ENCODE measurements at places on chromosomes 7 and 10. TPM values are rescaled to one million over a fixed set of nuclear protein-coding genes. Genes with fewer than 3 reads are reported as not detected.

DNA sequence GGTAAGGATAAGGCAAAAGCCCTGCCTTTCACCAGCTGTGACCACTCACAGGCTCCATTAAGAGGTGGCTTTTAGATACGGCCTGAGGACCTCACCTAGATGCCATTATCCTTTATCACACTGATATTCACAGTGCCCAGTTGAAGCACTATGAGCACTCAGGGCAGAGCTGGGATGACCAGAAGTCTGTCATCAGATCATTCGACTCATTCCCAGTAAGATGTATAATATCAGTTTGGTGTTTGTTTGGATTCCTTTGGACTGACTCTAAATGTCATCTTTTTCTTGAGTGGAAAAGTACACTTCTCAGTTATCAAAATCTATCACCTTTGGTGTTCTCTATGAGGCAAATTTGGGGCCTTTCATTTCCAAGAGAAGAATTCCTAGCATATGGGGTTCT lies 18.7 kb downstream of the CCDC136 start:
- no peak for DNase-seq

DNA sequence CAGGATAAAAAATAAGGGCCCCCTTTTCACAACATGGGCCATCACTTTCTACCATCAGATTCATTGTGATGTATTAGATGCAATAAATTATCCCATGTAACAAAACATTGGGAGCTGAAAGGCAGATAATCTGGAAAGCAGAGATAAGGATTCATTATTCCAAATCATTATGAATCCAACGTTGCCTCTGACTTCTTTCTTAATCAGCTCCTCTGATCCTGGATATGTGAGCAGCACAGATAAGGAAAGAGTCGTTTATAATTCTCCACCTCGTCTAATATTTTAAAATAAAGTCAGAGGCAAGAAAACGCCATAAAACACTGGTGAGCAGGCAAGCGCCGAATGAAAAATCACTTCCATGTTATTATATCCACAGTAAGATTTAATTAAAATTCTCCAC lies 13.8 kb upstream of the GATA3 start:
- DNase-seq: no peak

DNA sequence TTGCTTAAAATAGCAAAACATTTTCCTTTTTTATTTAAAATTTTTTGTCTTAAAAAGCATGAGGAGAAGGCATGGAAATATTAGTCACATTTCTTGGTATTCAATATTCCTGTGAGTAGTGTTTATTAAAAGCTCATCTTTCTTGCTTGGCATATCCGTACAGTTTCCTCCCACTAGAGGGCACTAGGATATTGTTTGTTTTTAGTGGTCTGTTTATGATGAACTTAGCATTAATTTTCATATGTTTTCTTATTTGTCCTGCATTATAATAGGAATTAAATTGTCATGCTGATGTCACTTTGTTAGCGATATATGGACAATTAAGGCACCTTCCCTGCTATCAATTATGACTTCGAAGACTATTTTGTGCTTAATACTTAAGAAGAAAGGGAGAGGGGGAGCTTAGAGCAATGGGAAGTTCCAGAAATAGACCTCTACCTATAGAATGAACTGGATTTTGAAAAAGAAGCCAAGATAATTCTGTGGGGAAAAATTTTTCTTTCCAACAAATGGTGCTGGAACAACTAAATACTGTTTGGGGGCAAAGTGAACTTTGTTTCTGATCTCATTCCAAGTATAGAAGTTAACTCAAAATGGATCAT lies 91.0 kb upstream of the STRIP2 start:
- DNase-seq: peak; percentile 13

DNA sequence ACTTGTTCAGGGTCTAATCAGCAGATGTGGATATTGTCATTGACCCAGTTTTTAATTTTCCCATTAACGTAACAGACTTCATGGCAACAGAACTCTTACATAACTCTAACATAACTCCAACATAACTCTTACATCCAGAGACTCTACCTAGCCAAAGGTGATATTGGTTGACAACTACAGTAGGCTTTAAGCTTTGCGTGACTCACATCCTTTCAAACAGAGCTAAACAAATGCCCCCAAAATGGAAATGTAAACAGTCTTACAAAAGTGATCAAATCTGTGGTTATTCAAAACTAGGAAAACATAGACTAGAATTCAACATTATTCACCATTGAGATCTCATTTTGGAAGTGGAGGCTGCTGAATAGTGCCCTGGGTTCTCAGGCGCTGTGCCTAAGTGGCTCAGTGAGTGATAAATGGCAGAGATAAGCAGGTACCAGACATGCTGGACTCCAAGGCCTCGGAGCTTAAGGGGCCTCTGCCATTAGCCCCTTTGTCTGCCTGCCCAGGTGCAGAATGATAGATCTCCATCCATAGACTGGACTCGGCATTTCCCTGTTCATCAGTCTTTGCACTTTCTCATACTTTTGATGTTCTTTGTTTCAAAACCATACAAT lies 34.3 kb upstream of the BTBD16 start:
- no peak for DNase-seq

- no peak for DNase-seq
Observed at GRCh38 chr7:52711951-52712350, 323.5 kb upstream of the POM121L12 start.

GRCh38 chr10:101397140-101397539 lies 43.2 kb downstream of the BTRC start:
- no peak for DNase-seq

- no peak for DNase-seq
Observed at GRCh38 chr10:131770946-131771633, 129.7 kb upstream of the PPP2R2D start.

DNA sequence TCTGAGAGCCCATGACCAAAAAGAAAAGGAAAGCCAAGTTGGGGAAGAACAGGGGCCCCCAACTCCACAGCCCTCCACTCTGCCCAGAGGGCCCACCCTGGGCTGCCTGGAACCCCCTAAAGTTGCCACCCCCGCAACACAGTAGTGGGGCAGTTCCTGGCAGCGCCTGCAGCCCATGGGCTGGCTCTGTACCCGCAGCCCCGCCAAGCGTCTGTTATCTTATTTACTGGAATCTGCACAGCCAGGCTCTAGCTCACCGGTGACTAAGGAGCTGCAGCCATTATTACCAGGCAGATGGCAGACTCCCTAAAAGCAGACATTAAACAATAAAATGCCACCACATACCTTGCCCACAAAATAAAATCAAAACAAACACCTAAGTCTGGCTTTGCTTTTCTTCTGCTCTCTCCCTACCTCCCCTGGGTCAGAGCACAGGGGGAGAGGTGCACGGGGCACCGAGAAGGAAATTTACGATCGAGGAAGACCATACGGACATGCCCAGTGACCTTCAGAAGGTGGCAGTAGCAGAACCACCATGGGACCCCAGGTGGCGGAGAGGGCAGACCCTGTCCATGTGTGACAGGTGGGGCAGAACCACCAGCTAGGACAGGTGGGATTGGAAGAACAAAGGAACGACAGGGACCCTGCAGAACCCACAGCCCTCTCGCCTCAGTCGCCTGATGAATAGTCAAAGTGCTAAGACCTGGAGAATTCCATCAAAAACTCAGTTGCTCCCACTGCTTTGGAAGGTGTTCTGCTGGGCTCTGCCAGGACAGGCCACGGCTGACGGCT lies 66.3 kb downstream of the PRKAG2 start:
- no peak for DNase-seq

GRCh38 chr7:50533866-50534265 lies 31.3 kb downstream of the DDC start:
- no peak for DNase-seq

- no peak for DNase-seq
Observed at GRCh38 chr7:98423043-98423442, 22.2 kb upstream of the BAIAP2L1 start.

DNA sequence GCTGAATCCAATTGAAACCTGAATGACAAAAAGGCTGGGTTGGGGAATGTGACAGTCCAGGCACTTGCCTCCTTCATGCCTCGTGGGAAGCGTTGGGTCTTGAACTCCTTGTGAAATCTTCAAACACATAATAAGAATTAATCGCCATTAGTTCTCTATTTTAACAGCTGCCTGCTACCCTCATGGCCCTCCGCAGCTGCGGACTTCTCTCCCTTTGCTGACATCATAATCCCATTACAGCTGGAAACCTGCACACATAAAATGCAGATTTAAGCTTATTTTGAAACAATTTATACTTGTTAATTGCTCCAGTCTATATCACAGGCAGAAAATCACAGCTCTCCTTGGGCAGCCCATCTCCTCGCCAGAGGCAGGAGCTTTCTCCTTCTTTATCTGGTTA lies 403.0 kb upstream of the MKI67 start:
- DNase-seq: no peak

DNA sequence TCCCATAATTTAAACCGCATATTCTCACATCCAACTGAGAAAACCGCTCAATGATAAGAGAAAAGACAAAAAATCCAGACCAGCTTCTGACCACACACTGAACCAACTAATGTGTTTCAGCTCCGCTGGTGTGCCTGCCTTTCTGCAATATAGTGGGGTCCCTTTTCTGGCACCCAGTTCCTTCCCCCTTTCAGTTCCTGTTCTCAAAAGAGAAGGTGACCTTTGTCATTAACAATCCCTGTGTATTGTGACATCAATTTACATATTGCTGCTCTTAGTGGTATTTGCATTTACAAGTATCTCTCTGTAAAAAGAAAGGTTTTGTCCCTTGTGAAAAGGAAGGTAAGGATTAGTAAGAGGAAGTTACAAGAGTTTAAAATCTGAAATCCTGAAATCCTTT lies 1.4 kb downstream of the PPP1R17 start:
- no peak for DNase-seq

- no peak for DNase-seq
Observed at GRCh38 chr10:60433684-60434083, 44.0 kb upstream of the ANK3 start.

- DNase-seq: no peak
Observed at GRCh38 chr7:134654104-134654775, 7.6 kb downstream of the BPGM start.

DNA sequence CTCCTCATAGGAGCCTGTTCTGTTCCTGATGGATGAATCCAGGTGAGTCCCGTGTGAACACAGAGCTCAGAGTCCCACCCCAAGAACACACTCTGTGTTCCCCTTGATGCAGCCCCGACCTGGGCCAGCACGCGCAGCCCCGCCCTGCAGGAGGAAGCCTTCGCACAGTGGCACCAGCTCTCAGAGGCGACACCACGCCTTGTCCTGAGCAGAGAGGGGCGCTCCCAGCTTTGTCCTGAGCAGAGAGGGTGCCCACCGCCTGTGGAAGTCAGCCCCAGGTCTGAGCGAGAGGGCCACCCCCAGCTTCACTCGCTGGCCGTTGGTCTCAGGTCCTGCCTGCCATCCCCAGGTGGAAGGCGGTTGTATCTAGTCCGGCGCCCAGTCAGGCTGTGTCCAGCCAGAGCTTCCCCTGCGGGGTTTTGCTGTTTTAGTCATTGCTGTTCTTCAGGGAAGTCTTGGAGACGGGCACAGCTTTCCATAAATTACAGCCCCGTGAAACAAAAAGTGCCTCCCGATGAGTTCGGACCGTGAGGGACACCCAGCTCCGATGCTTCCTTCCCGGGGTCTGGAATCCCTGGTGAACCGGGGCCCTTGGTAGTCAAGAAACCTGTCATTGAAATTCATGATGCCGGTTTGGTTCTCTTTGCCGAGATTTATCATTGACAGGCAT lies 43.6 kb downstream of the NKX6-2 start:
- no peak for DNase-seq

DNA sequence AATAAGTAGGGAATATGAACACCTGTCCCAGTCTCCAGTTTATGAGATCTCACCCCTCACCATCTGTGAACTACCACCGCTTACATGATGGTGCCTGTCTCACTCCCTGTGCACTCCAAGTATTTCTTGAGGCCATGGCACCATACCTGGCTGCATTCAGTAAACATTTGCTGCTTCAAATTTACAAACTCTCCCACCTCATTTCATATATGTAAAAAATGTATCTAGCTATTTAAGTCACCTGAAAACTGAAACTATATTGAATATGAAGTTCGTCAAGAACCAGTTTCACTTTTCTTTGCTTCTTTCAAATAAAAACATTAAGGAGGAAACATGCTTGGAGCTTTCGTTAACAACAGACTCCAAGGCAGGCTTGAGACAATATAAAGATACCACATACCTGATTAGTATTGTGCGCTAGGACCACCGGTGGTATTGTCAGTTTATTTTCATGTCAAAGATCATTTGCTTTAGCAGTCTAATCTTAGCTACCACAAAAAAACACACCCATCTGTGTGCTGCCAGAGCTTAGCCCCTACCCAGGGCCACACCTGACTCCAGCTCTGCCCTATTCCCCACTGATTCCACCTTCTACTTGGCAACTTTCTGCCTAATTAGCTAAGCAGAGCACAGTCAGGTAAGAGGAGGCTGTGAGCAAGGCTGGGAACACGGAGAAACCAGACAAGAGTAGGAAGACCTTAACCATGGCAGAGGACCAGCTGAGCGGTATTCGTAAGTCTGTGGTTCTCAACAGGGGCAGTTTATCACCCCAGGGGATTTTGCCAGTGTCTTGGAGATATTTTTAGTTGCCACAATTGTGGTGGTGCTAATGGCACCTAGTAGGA lies 92.0 kb downstream of the ZFAND4 start:
- DNase-seq: no peak

GRCh38 chr10:54772468-54773122 lies 28.4 kb downstream of the PCDH15 start:
- DNase-seq: no peak

- no peak for DNase-seq
Observed at GRCh38 chr7:110104243-110104642, 986.7 kb upstream of the LRRN3 start.

DNA sequence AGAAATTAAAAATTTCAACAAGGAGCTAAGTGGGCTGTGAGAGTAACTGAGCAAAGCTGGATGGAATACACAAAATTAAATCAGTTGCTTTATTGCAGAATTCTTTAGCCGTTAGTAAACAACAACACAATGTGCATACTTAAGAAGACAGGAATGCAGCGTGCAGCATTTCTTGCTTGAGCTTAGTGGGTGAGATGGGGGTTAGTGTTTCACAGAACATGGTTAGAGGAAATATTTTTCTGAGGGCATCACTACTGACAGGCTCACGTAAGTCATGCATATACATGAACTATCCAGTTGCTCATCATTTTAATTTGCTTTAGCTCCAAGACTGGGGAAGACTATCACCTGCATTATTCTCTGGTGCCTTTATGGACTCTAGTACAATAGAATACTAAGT lies 80.8 kb downstream of the CD36 start:
- no peak for DNase-seq

GRCh38 chr10:51377932-51378599 lies 303.8 kb downstream of the PRKG1 start:
- no peak for DNase-seq

NEUROD6 gene
- not detected for total RNA-seq

ELMO1 gene
- total RNA-seq: 43.4 TPM

ZSCAN25 gene
- 16.8 TPM for total RNA-seq

DPP6 gene
- 0.35 TPM for total RNA-seq

COL28A1 gene
- 5.1 TPM for total RNA-seq

ZNF282 gene
- 33.8 TPM for total RNA-seq

TYW1B gene
- total RNA-seq: 11.0 TPM

MMD2 gene
- not detected for total RNA-seq

NHLRC2 gene
- 39.7 TPM for total RNA-seq

LRRC4 gene
- total RNA-seq: 3.8 TPM

CHRM2 gene
- total RNA-seq: 71.2 TPM

MUC3A gene
- total RNA-seq: 230 TPM

BRAT1 gene
- 35.2 TPM for total RNA-seq
